Right atrium auricular region (tissue), 2 donors: ENCODE measurements at places on chromosomes 16 and 17. TPM values are rescaled to one million over a fixed set of nuclear protein-coding genes. Genes with fewer than 3 reads are reported as not detected.

DNA sequence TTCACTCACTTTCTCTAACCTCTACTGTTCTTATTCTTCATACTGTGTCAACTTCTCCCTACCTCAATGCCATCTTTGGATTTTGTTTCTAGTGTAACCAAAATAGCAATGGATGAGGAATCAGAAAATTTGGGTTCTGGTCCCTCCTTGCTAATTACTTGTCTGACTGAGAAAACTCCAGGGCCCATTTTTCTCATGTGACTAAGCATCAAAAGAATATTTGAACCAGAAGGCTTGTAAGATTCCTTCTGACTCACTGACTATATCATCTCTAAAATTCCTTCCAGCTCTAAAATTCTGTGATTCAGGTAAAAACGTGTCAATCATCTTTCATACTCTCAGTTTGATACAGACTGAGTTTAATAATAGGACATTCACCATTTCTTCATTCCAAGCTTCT is 57.9 kb downstream of the BRIP1 start:
- no peak for DNase-seq

GRCh38 chr17:45837603-45838002 is 7.1 kb upstream of the SPPL2C start:
- no peak for DNase-seq

GRCh38 chr16:25253322-25253721 is 4.3 kb downstream of the ZKSCAN2 start:
- no peak for DNase-seq

DNA sequence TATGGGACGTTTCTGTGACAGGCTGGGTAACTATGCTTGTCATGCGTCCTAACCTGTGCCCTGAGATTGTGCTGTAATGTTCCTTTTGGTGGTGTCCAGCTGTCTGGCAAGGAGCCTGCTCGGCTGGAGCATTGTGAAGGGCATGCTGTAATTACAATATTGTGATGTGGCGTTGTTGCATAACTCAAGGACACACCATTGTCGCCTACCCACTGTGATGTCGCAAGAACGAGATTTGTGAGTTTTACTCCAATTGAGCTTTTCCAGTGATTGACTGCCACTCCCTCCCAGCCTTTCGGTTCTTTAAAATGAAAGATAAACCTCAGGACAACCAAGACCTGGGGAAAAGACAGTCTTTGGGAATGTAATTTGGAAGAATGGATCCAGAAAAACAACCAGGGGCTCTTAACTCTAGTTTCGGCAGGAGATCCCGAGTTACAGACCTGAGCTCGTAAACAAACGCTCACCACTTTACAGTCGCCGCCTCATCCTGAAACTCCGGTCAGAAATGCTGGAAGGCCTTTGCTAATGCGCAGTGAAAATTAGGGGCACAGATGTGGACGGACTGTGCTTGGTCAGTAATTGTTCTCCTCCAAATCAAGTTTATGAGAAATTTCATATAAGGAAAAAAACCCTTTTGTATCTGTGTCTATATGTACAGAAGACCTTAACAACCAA is 1.3 kb downstream of the ZNF750 start:
- DNase-seq, result peak; percentile 75

GRCh38 chr17:41967141-41967920 is 736 bp downstream of the CNP start:
- DNase-seq, result no peak

DNA sequence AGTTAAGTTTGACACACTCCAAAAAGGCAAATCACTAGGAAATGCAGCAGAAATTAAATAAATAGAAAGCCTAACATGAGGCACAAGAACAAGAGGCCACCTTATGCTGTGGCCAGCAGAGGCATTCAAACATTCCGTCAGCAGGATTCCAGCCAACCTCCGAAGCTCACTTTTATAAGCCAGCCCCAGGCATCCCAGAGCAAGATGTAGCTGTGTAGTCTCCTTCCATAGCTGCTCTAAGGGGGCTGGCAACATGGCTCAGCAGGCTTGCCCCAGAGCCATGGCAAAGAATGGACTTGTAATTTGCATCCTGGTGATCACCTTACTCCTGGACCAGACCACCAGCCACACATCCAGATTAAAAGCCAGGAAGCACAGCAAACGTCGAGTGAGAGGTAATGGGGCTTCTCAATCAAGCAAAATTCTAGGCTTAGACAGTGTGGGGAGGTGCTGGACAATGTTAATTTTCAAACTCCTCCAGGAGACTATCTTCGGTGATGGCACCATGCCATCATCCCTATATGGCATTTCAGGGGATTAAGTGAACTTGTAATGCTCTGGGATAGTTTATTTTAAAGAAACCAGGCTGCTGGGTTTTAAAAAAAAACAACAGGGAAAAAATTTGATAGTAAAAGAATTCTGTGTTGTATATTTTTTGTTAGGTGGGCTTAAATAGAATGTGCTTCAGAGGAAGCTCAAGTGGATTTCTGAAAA is at the start of gene CLEC3A:
CLEC3A (plus strand) TSS at position 202 of the 714 bp plus-strand sequence; CDS start at position 281, 79 bp downstream.
- no peak for DNase-seq

KRTAP2-3 gene
- not detected for total RNA-seq
